ENCODE measurements at places on chromosomes 7 and 10. TPM values are rescaled to one million over a fixed set of nuclear protein-coding genes. Genes with fewer than 3 reads are reported as not detected.

GRCh38 chr7:131546583-131547141 is 9.8 kb downstream of the PODXL start:
- no peak overlapping the region for H3K4me3 ChIP-seq
- DNase-seq = peak; percentile 81
- H3K27ac ChIP-seq = no peak overlapping the region

The CPVL gene
- total RNA-seq = 72.3 TPM

DNA sequence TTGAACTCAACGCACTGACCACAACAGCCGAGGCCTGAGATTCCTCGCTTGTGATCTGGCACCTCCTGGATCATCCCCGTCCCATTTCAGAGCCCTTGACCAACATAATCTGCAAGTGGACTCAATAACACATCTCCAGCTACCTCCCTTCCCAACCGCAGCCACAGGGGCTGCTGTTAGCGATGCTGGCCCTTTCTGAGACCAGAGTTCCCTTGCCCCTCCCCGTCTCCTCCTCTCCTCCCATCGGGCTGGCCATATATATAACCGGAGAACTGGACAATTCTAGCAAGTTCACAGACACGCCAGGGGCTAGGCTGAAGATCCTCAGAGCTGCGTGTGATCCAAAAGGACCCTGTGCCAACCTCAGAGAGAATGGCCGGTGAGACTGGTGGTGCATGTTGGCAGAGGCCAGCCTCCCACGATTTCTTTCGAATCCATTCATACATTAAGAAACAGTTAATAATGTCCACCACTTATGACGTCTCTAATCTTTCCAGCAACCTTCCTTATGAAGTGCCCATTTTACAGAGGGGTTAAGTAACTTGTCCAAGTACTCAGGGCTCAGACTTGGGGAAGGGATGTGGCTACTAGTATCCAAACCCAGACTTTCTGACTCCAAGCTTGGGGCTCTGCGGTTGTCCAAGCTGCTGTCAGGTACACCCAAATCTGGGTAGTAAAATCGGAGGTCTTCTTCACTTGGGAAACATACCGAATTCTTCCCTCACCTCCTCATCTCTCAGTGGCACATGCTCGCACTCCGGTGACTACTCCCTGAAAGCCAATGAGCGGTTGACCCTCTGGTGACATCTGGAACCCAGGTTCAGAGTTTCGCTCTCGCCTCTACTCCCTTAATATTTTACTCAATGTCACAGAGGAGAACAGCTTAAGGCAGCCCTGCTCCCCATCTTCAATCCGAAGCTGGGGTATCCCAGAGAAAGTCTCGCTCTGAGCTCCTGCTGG is 11.2 kb upstream of the FEZF1 start:
- peaks cover 31% of the 10 kb centered on the region for H3K4me1 ChIP-seq
- H3K36me3 ChIP-seq = peaks cover 4% of the 10 kb centered on the region
- peak; percentile 26 for DNase-seq
- H3K4me3 ChIP-seq = peak overlapping the region; percentile 47
- H3K27ac ChIP-seq = no peak overlapping the region
- peaks cover 25% of the 10 kb centered on the region for H3K27me3 ChIP-seq

DNA sequence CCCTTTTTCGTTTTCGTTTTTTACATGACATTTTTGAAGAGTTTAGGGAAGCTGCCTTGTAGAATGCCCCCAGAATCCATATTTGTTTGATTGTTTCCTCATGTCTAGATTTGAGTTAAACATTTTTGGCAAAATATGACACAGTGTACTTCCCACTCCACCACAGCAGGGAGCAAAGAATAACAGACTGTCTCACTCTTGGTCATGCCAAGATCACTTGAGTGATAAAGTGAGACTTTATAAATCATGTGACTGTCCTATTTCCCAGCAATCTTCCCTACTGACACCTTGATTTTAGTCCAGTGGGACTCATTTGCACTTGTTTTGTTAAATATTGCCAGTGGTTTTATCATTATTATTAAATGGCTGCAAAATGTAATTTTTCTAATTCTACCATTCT is 44.4 kb upstream of the USP6NL start:
- H3K27me3 ChIP-seq = no peaks in the 10 kb centered on the region
- no peak overlapping the region for H3K4me3 ChIP-seq
- H3K4me1 ChIP-seq = peaks cover 14% of the 10 kb centered on the region
- peak; percentile 48 for DNase-seq
- no peaks in the 10 kb centered on the region for H3K36me3 ChIP-seq
- H3K27ac ChIP-seq = no peak overlapping the region

GRCh38 chr10:12835709-12836108 is 165.8 kb downstream of the CCDC3 start:
- no peaks in the 10 kb centered on the region for H3K36me3 ChIP-seq
- no peaks in the 10 kb centered on the region for H3K27me3 ChIP-seq
- DNase-seq = no peak
- H3K27ac ChIP-seq = no peak overlapping the region
- peaks cover 7% of the 10 kb centered on the region for H3K4me1 ChIP-seq

DNA sequence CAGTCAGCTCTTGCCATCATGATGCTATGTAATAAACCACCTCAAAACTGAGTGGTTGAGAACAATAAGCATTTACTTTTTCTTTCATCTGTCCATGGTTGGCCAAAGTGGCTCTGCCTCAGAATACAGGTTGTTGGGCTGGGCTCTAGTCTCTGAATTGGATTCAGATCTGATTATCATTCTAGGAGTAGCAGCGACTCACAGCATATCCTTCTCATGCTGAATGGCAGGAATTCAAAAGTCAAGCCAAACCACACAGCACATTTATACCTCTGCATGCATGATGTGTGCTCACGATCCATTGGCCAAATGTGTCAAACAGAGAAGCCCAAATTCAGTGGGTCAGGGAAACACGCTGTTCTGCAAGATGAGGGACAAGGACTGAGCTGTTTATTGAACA is 13.6 kb upstream of the GALNT11 start:
- H3K4me3 ChIP-seq = no peak overlapping the region
- no peaks in the 10 kb centered on the region for H3K36me3 ChIP-seq
- no peak overlapping the region for H3K27ac ChIP-seq
- H3K4me1 ChIP-seq = no peaks in the 10 kb centered on the region
- DNase-seq = no peak
- H3K27me3 ChIP-seq = no peaks in the 10 kb centered on the region

The PON1 gene
- total RNA-seq = not detected

The NRP1 gene
- 31.7 TPM for total RNA-seq

The CCNJ gene
- 25.6 TPM for total RNA-seq

The LEP gene
- total RNA-seq = not detected

GRCh38 chr7:137844677-137845425 is 1.9 kb downstream of the DGKI start:
- H3K4me3 ChIP-seq = no peak overlapping the region
- no peak overlapping the region for H3K27ac ChIP-seq
- H3K36me3 ChIP-seq = no peaks in the 10 kb centered on the region
- H3K27me3 ChIP-seq = peaks cover 84% of the 10 kb centered on the region
- no peaks in the 10 kb centered on the region for H3K4me1 ChIP-seq

GRCh38 chr10:100569687-100570481 is 34.1 kb downstream of the HIF1AN start:
- DNase-seq = no peak
- no peaks in the 10 kb centered on the region for H3K36me3 ChIP-seq
- H3K4me1 ChIP-seq = no peaks in the 10 kb centered on the region
- H3K27ac ChIP-seq = no peak overlapping the region
- H3K4me3 ChIP-seq = no peak overlapping the region
- H3K27me3 ChIP-seq = peaks cover 34% of the 10 kb centered on the region

The SEPTIN7 gene
- total RNA-seq = 295 TPM

GRCh38 chr7:38375453-38375852 is 102.0 kb upstream of the TARP start:
- H3K4me1 ChIP-seq = no peaks in the 10 kb centered on the region
- H3K27ac ChIP-seq = no peak overlapping the region
- no peaks in the 10 kb centered on the region for H3K27me3 ChIP-seq
- no peak for DNase-seq

DNA sequence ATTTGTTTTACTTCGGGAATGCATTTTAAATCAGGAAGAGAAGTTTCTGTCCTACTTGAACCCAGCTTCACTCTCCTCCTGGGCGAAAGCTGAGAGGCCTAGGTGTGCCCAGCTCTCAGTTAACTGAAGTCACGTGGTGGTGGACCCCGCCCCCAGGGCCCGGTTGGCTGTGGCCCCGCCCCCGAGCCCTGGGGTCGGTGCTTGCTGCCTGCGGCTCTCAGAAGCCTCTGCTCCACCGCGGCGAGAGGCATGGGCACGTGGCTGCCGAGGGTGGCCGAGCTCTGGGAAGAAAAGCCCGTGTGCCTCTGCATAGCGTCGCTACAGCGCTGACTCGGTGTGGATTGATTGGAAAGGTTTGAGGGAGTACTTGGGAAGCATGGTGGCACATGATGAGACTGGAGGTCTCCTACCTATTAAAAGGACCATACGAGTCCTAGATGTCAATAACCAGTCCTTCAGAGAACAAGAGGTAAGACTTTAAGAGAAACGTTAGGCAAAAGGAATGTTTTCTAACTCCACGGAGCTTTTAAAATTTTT is 34.1 kb downstream of the NET1 start:
- H3K36me3 ChIP-seq = peaks cover 7% of the 10 kb centered on the region
- DNase-seq = peak; percentile 92
- H3K4me1 ChIP-seq = peaks cover 16% of the 10 kb centered on the region
- H3K4me3 ChIP-seq = peak overlapping the region; percentile 42

The IMPDH1 gene
- 74.4 TPM for total RNA-seq

DNA sequence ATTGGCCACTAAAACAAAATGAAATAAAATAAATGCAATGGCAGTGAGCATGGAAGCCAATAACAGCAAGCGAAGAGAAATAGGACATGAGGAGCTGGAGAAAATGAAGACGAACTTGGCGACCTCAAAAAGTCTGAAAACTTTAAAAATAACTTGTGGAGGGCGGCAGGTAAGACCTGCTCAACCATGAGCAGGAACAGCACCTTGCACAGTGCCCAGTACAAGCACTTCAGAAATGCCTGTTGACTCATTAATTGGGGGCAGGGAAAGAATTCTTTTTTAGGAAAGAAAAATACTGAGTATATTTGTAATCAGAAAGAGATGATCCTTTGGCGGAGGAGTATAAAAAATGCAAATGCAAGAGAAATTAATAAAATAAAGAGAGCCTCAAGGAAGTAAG is 78.0 kb downstream of the XPNPEP1 start:
- no peaks in the 10 kb centered on the region for H3K36me3 ChIP-seq
- H3K27ac ChIP-seq = no peak overlapping the region
- no peaks in the 10 kb centered on the region for H3K27me3 ChIP-seq
- no peak overlapping the region for H3K4me3 ChIP-seq
- no peaks in the 10 kb centered on the region for H3K4me1 ChIP-seq
- DNase-seq = no peak

DNA sequence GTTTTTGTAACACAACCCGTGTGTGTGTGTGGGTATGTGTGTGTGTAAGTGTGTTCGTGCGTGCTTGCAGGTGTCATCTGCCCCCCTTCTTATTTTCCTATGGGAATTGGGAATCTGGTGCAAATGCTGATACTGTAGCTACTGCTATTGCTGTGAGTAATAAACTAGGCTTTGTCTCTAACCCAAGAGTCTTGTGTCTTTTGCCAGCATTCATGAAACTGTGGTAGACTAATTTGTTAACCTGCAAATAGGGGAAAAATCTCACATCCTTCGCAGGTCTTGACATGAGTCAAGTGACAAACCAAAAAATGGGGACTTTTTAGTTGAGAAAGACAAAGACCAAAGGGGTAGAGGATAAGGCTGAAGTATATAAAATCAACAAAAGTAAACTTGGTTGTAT is 57.9 kb upstream of the FAM133B start:
- no peak overlapping the region for H3K27ac ChIP-seq
- DNase-seq = no peak
- no peaks in the 10 kb centered on the region for H3K36me3 ChIP-seq
- no peaks in the 10 kb centered on the region for H3K4me1 ChIP-seq

DNA sequence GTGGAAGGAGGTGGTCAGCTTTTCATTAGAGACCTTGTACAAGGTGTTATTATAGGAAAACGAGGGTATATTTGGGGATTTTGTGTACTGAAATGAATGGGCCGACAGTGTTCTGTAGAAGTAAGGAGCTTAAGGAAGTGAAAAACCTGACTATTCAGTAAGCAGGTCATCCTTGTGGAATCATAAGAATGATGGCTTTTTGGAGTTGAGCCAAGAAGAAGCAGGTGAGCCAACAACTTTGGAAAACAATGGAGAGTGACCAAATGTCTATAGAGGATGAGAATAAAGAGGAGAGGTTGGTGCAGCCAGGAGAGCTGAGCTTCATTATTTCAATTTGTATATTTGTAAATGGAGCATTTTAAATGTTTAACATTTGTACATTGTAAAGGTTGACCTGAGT is 595.7 kb downstream of the CCSER2 start:
- DNase-seq = no peak
- no peaks in the 10 kb centered on the region for H3K4me1 ChIP-seq
- H3K27ac ChIP-seq = no peak overlapping the region
- H3K4me3 ChIP-seq = no peak overlapping the region
- no peaks in the 10 kb centered on the region for H3K36me3 ChIP-seq

DNA sequence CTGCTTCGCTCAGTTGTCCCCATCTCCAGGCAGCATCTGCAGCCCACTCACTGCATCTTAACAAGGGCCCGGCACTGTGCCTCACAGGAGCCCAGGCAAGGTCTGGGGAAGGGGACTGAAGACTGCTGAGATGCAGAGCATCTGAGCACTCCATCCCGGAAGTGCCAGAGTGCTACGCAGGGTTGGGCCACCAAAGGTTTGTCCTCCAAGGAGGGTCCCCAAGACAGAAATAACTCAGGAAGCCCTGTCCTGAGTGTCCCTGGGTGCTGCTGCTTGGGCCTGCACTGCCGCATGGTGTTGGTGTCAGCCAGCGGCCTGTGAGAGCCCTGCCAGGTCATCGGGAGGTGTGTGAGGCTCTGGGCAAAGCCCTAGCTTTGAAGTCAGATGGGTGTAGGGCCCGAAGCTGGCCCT is 288.2 kb upstream of the ZMIZ1 start:
- no peaks in the 10 kb centered on the region for H3K27me3 ChIP-seq
- no peak overlapping the region for H3K4me3 ChIP-seq
- no peaks in the 10 kb centered on the region for H3K36me3 ChIP-seq
- H3K4me1 ChIP-seq = no peaks in the 10 kb centered on the region
- DNase-seq = no peak

The ZNF32 gene
- total RNA-seq = 37.6 TPM

DNA sequence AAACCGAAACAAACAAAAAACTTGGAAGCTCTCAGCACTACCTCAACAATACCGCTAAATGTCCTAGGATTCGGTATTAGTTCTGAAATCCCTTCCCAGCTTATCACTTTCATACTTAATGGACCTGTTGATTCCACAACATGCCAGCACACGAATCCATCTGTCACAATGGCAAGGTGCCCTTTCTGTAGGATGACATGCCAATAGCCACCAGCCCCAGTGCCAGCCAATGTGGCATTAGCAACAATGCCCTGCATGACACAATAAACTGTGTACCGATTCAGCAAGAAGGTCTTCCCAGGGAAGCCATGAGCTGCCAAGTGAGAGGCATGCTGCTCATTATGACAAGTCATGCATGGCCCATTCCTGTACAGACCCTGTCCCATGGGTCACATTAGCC is 35.6 kb upstream of the CHCHD3 start:
- H3K27me3 ChIP-seq = peaks cover 21% of the 10 kb centered on the region
- H3K27ac ChIP-seq = no peak overlapping the region
- no peak overlapping the region for H3K4me3 ChIP-seq

The CADPS2 gene
- 74.4 TPM for total RNA-seq
